Mesendoderm (in vitro differentiated cells): ENCODE measurements at places on chromosomes 7 and 10.

DNA sequence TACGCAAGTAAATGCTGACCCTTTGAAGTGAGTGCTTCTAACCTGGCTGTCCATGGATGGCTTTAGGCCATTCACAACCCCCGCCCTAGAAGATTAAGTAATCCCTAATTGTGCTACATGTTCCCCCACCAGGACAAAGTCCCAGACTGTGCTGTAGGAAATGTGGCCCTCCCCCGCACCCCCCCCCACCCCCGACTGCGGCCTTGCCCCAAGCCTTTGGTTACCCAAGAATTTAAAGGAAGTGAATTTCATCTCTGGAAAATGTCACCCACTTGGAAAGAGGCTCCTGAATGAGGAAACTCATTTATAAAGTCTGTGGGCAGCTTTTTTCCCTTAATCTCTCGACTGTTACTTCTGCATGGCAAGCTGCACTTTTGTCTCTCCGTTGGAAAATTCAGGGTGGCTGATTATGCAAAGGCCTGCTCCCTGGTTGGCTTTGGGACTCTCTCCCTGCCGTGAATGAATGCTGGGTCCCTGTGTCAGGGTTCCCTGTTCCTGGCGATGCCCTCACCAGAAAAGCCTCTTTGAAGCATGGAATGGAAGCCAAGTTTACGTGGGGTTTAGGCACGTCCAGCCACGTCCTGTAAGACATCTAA is 31.4 kb upstream of the AQP1 start:
- DNase-seq: no peak

- no peak for DNase-seq
Measured at GRCh38 chr10:70906953-70907636, 18.7 kb upstream of the PCBD1 start.

GRCh38 chr7:33418251-33418701 is 288.9 kb downstream of the BBS9 start:
- peak; percentile 85 for DNase-seq

DNA sequence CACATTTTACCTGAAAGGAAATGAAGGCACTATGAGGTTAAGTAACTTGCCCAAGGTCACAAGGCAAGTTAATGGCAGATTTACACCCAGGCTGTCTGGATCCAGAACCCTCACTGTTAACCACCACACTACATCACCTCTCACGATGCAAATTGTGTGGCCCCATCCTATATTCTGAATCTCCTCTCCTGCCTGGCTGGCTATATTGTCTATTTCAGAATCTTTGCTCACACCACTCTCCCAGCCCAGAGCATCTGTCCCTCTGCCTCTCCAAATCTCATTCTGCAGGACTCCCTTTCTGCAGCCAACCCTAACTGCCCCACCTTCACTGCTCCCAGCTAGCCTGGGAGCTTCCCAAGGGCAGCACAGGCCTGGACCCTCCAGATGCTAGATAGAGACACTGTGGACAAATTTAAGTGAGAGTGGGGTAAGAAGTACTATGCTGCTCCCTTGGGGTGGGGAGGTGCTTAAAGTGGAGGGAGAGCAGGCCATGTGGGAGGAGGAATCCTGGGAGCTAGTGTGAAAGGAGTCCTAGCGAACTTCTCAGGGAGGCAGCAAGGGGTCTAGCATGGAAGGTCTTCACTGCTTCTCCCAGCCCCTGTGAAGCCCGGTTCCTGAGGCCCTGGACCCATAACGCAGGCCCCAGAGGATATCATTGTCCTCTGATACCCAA is 786 bp downstream of the CUEDC2 start:
- peak; percentile 55 for DNase-seq

DNA sequence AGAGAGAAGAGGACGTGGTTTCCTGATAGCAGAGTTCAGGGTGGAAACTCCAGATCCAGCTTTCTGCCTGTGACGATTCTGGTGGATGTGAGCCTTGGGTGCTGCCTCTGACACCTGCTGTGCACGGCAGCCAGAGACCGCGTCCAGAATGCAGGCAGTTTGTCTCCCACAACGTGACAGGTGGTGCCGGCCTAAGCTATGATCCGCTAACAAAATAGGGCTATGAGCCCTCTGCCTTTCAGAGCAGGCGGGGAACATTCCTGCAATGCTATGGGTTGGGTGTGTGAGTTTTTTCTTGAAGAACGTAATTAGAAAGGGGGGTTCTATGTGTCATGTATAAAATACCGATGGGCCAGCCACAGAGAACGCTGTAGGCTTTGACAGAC is 297.3 kb upstream of the PRKCQ start:
- no peak for DNase-seq

- no peak for DNase-seq
Measured at GRCh38 chr7:2724453-2725177, 36.6 kb downstream of the AMZ1 start.

DNA sequence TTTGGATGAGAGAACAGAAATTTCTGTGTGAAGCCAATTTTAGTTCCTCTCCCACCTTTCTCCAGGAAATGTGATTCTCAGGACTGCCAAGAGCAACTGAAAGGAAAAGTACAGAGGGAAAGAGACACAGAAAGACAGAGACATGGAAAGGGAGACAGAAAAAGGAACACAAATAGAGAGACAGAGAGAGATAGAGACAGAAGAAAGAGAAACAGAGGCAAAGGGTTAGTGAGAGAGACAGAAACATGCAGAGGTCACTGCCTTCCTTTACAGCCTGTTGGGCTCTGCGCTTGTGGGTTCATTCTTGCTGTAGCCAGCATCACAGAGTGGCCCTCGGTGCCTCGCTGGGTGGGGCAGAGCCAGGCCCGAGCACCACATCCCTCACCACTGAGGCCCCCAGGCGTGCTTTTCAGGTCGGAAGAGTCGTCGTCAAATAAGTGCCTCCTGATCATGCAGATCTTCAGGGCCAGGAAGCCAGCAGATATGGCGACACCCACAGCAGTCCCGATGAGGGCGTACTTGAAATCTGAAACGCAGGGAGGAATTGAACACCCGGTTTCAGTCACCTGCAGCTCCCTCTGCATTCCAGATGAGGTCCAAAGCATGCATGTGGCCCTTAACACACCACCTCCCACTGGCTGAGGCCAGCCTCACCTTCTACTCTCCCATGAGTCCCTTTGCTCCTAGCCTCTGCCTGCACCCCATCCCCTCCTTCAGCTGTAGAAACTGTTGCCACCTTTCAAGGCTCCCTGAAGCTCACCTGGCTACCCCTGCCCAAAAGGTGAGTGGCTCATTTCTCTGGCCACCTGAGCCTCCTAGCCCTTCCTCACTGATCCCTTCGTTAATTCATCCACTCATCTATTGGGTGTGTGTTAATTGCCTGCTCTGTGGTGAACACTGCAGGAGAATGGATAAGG is 21.4 kb downstream of the TMEM273 start:
- DNase-seq: no peak

DNA sequence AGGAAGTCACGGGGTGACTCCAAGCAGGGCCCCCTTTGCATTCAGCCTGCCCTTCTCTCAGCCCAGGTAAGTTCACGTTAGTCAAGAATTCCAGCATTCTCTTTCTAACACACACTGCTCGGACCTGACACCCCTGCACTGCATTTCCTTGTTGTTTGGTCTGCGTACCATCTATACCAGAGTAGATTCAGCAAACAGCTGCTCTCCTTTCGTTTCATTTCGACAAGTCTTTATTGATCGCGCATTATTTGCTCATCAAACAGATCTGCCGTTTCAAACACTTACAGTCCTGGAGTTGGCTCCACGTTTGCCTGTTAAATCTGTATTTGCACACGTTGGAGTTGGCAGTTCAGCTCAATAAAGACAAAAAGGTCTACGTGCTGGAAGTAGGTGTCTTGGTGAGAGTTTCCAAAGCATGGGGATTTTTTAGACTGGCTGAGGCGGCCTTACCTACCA is 495.1 kb downstream of the RPS24 start:
- no peak for DNase-seq

DNA sequence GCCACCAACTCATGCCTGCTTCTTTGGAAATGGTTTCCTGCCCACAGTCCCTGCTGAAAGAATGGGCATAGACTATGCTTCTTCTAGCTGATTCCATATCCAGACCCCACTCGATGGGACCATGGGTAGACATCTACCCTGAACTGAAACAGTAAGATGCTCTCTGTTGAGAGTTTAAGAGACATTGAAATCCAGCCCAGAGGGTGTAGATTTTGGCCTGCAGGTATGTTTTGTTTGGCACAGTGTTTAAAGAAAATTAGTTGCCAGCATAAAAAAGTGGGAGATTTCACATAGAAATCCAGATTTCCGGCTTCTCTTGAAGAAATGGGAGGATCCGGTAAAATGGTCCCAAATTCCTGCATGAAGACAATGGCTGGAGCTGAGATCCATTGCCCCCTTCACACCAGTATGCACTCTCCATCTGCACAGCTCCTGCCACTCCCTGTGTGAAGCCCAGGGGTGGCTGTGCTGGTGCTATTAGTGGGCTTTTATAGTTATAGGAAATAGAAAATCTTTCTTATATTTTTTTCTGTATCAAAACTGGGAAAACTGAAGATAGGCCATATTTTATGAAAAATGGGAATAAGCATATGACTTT is 218.1 kb downstream of the PTEN start:
- no peak for DNase-seq

DNA sequence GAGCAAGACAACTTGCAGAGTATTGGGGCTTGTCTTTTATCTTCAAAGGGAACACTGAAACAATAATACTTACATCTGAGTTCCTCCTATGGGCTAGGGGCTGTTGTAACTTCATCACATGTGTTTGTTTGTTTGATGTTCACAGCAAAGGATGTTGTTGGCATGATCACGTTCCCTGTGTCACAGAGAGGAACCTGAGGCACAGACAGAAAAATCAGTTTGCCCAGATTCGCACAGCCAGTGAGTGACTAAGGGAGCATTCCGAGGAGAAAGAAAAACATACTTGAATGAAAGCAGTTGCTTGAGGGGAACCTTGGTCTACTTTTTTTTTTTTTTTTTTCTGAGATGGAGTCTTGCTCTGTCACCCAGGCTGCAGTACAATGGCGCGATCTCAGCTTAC is 87.2 kb upstream of the PFKP start:
- no peak for DNase-seq

DNA sequence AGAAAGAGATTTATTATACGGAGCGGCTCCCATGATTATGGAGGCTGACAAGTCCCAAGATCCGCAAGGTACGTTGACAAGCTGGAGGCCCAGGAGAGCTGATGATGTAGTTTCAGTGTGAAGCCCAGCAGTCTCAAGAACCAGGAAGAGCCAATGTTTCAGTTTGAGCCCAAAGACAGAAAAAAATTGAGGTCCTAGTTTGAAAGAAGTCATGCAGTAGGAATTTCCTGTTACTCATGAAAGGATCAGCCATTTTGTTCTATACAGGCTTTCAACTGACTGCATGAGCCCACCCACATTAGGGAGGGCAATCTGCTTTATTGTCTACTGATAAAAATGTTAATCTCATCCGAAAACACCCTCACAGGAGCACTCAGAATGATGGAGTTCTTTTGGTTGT is 51.5 kb downstream of the CCDC71L start:
- DNase-seq: peak; percentile 14

GRCh38 chr10:131982796-131983195 is 1.1 kb upstream of the BNIP3 start:
- no peak for DNase-seq

DNA sequence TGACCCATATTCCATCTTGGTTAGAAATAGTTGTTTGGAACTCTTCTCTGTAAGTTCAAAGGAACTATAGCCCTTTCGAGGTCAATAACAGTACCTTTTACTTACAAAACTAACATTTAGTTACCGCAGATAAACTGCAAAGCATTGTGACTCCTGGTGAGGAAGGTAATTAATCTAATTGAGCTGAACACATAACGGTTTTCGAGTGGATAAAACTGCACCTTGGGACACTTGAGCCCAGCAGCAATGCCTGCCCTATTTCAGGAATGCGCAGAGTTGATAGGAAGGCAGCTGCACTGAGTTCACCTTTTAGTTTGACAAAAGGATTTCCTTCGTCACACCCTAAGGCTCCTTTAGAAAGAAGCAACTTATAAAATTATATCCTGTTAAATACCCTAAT is 75.4 kb downstream of the JAZF1 start:
- no peak for DNase-seq

- peak; percentile 94 for DNase-seq
Measured at GRCh38 chr10:71212318-71213126, at the start of gene UNC5B. Gene UNC5B, plus strand, starts transcription at chr10:71212570. Its CDS starts 416 bp downstream, at chr10:71212986.

GRCh38 chr7:81150951-81151361 is 232.1 kb upstream of the SEMA3C start:
- DNase-seq: peak; percentile 22

- no peak for DNase-seq
Measured at GRCh38 chr7:91358303-91358702, 94.1 kb downstream of the FZD1 start.

DNA sequence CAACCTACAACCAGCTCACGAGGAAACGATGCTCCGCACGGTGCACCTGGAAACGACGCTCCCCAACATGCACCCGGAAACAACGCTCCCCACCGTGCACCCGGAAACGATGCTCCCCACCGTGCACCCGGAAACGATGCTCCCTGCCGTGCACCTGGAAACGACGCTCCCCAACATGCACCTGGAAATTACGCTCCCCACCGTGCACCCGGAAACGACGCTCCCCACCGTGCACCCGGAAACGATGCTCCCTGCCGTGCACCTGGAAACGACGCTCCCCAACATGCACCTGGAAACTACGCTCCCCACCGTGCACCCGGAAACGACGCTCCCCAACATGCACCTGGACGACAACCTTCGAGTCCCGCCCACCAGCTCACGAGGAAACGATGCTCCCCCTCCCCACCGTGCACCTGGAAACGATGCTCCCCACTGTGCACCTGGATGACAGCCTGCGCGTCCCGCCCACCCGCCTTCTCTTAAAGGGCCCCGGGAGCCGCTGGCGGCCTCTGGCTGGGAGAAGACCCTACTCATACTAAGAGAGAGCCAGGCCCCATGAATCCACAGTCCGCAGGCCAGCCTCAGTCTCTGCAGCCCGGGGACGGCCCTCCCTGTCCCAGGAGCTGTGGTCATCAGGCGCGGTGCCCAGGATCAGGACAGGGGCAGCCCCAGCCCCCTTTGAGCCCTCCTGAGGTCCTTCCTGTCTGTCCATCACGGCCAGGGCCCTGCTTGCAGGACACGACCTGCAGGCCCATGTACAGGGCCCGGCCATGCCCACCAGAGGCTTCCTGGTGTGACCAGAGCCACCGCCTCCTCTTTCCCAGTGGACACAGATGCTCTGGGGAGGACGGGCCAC is 98.3 kb downstream of the PDGFA start:
- no peak for DNase-seq

DNA sequence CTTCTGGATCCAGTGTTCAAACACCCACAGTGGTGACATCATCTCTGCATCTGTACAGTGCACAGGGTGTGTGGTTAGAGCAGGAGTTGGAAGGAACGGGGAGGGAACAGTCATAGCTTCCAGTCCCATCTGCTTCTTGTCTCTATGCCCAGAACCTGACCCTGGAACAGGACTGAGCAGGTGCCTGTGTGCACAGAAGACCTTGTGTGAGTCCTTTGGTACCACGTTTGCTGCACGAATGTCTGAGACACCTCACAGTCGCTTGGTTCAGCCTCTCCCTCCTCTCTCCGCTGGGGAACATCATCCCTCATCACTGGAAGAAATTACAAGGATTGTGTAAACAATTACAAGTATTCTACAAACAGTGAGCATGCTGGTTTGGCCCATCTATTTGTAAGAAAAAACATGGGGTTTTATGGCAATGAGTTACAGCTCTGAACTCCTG is 243.0 kb upstream of the KLF6 start:
- DNase-seq: no peak
